Activated effector memory CD4-positive, alpha-beta T cell treated with anti-CD3 and anti-CD28 coated beads, Interleukin-2, amount 50 U/mL, for 16 hours (primary cell): ENCODE measurements at places on chromosomes 16 and 17.
A peak's percentile ranks its signal among the peaks of the same experiment; 100 is the strongest.

GRCh38 chr17:49373115-49373514, 11.1 kb upstream of the ZNF652 start:
- no peak for DNase-seq

- no peak for DNase-seq
These were observed 352.5 kb downstream of the KCNJ2 start for GRCh38 chr17:70521821-70522256.

DNA sequence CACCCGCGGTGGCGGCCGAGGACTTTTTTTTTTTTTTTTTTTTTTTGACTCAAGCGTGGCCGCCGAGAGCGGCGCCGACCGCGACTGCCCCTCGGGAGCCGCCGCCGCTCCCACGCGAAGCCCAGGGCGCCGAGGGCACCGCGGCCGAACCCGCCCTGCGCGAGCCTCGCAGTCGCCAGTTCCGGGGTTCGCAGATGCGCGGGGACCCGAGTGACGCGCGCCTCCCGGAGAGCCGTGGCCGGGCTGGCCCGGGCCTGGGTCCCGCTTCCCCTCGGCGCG, 1.1 kb downstream of the METRNL start:
- no peak for DNase-seq

DNA sequence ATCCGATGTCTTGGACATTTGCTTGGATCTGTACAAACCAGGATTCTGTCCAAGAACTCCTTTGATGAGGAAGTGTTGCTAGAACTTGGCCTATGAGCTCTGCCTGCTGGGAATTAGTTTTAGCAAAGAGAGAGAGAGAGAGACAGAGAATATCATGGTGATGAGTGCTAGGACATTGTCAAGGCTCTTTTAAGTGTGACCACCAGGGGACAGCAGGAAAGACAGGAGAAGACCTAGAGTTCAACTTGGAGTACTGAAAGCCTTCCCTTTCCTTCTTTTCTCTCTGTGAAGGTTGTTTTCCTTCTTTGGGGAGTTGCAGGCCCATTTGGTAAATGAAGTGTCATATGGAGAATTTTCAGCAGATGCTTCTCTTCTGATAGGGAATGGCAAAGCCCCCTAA, 389.2 kb upstream of the HSBP1 start:
- no peak for DNase-seq

- no peak for DNase-seq
These were observed 11.3 kb upstream of the CHST6 start for GRCh38 chr16:75506574-75506973.

GRCh38 chr16:4664538-4665418, 28.6 kb upstream of the NUDT16L1 start:
- peak; percentile 81 for DNase-seq

- DNase-seq = peak; percentile 86
These were observed 12.3 kb downstream of the CES4A start for GRCh38 chr16:67000384-67001351.

GRCh38 chr17:44362949-44363612, 572 bp downstream of the FAM171A2 start:
- no peak for DNase-seq
